Suppressor macrophage treated with lipopolysaccharide for 1 hour (primary cell): ENCODE measurements at places on chromosomes 16 and 17.

DNA sequence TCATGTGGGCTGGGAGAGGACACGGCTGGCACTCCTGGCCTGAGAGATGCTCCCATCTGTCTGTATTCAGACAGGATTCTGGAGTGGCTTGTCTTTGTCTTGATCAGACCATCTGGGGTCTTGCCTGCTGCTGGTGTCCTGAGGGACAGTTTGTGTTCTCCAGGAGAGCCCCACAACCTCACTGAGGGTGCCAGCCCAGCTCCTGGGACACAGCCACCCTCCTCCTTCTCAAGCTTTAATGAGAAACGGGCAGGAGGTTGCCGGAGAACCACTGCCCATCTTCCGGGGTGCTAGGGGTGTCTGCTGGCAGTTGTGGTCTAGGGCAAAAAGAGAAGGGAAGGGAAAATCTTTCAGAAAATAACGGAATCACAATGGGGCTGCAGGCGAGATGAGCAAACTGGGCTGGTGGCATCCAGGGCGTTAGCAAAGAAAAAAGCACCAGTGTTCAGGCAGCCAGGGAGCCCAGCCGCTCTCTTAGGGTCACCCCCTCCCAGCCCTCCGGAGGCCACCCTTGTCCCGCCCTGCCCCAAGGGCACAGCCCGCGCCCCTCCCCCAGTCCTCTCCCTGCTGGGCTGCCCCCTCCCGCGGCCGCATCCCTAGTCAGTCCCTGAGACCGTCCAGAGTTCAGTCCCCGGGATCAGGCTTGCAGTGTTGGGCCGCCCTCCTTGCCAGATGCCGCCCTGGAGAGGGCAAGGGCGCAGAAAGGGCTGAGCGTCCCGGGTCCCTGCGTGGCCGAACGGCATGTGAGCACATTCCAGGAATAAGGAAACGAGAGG is 824.7 kb downstream of the KCNJ18 start:
- no peak for DNase-seq

DNA sequence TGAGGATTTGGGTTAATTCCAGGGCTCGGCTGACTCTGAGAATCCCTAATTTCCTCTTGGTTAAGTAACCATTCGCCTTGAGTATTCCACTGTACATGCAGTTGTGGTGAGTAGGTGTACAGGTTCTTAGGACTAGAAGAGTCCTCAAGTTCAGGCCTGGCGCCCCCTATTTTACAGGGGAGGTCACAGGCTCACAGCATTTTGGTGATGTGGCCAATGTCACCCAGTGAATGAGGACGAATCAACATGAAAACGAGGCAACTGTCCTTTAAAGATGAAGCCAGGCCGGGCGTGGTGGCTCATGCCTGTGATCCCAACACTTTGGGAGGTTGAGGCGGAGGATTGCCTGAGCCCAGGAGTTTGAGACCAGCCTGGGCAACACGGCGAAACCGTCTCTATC is 55.4 kb downstream of the ABCC6 start:
- DNase-seq, result no peak

DNA sequence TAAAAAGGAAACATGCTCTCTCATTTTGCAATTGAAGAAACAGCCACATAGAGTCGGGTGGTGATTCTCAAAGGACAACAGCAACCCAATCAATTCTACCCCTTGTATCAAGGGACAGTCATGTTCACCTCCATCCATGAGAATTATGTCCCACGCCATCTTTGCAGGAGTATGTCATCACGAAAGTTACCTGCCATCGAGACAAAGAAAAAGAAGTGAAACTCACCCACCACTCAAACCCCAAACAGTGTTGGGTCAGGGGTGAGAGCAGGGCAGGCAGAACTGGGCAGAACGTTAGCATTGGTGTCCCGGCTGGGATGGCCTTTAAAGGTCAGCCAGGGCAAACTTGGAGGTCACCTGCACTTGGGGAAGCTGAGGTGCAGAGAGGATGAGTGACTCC is 24.2 kb upstream of the HNF1B start:
- no peak for DNase-seq

- DNase-seq, result no peak
These were observed 77.9 kb downstream of the KSR1 start for GRCh38 chr17:27533874-27534815.

GRCh38 chr17:72295916-72296315 is 175.1 kb downstream of the SOX9 start:
- DNase-seq, result no peak

GRCh38 chr16:69595127-69596036 is 29.6 kb downstream of the NFAT5 start:
- no peak for DNase-seq

DNA sequence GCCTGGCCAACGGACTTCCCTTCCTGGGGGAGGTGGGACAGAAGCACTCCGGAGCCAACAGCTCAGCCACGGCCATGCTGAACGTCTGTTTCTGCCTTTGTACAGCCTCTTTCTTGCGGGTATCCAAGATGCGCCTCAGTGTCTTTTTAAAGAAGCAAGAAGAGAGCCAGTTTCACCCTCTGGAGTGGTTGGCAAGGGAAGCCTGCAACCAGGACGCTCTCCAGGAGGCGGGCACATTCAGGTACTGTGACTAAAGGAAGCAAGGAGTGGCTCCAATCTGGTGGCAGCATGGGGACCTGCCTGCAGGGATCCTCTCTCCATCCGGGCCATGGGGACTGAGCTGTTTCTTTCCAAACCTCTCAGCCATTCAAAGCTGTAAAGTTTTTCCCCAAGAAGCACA is 60.6 kb upstream of the ENDOV start:
- no peak for DNase-seq

GRCh38 chr17:35051183-35051578 is 12.3 kb downstream of the RFFL start:
- DNase-seq, result peak; percentile 72

- no peak for DNase-seq
These were observed 102.1 kb upstream of the SIAH1 start for GRCh38 chr16:48487287-48487686.

GRCh38 chr17:51608251-51608933 is 348.0 kb downstream of the UTP18 start:
- DNase-seq, result no peak

DNA sequence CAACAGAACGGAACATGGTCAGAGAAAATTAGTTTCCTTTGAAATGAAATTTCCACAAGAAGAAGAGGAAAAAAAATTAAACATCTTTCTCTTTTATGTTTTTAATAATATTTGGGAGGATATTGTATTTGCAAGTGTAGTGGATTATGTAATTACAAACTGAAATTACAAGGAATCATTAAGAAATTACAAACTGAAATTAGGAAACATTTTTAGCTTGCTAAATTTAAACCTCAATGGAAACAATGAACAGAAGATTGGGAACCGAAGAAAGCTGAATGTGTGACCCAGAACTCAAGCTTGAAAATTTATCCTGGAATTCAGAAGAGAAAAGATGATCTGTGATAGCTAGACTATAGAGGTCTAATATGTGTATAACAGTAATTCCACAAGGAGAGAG is 4.4 kb upstream of the PIK3R5 start:
- no peak for DNase-seq

GRCh38 chr16:3590736-3591435 is 13.7 kb upstream of the NLRC3 start:
- DNase-seq, result peak; percentile 83

GRCh38 chr16:2250652-2251295 is 613 bp downstream of the ECI1 start:
- no peak for DNase-seq

- no peak for DNase-seq
These were observed 33.5 kb downstream of the MGAT5B start for GRCh38 chr17:76901542-76902197.

GRCh38 chr16:54286366-54287130 is at the start of gene IRX3:
IRX3 (minus strand) TSS chr16:54286787; CDS start chr16:54286050, 737 bp downstream.
- peak; percentile 39 for DNase-seq

DNA sequence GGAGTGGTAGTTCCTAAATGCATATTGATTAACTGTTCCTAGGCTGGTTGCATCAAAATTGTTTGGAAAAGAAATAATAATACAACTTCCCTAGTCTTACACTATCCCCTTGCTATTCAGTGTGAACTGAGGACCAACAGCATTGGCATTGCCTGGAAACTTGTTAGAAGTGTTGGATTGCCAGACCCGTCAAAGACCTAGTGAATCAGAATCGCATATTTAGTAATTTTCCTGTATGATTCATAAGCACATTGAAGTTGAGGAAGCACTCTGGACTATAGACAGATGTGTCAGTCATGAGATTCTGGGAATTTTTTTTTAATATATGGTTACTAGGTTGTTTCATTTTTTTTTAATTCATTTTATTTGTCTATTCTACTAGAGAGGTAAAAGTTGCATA is 34.7 kb upstream of the KCNJ16 start:
- peak; percentile 94 for DNase-seq

- no peak for DNase-seq
These were observed 84.4 kb downstream of the OR1D5 start for GRCh38 chr17:2978991-2979390.

DNA sequence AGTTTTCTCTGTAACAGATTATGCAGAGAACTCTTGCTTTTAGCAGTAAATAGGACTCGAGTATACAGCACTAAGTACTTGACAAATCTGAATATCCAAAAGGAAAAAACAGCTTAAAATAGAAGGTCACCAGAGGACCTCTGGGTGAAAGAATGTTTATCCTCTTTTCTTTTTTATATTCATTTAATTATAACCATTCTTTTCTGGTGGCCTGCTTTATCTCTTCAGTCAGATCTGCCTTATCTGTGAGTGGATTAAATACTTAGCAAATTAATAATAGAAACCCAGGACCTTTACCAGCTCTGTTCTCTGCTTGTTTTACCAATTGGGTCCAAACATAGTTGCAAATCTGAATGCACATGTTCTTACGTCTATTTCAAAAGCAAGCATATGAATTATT is 8.6 kb downstream of the DGKE start:
- DNase-seq, result no peak

DNA sequence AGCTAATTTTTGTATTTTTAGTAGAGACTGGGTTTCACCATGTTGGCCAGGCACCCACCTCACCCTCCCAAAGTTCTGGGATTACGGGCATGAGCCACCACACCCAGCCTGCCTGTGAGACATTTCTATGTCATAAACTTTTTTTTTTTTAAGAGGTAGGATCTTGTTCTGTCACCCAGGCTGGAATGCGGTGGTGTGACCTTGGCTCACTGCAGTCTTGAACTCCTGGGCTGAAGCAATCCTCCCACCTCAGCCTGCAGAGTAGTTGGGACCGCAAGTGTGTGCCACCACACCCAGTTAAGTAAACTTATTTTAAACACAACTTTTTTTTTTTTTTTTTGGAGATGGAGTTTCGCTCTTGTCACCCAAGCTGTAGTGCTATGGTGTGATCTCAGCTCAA is 47.2 kb downstream of the SCNN1G start:
- no peak for DNase-seq
